NCI-H187 (cell line): ENCODE measurements at places on chromosomes 5 and 9.

GRCh38 chr5:80763211-80763610, 108.4 kb upstream of the DHFR start:
- no peak for DNase-seq

GRCh38 chr5:83145882-83146331, 68.6 kb downstream of the XRCC4 start:
- no peak for DNase-seq

- DNase-seq: no peak
These were observed 29.7 kb downstream of the PPP1R2B start for GRCh38 chr5:156879665-156880285.

GRCh38 chr9:81289622-81290021, 399.7 kb downstream of the TLE1 start:
- DNase-seq: no peak

DNA sequence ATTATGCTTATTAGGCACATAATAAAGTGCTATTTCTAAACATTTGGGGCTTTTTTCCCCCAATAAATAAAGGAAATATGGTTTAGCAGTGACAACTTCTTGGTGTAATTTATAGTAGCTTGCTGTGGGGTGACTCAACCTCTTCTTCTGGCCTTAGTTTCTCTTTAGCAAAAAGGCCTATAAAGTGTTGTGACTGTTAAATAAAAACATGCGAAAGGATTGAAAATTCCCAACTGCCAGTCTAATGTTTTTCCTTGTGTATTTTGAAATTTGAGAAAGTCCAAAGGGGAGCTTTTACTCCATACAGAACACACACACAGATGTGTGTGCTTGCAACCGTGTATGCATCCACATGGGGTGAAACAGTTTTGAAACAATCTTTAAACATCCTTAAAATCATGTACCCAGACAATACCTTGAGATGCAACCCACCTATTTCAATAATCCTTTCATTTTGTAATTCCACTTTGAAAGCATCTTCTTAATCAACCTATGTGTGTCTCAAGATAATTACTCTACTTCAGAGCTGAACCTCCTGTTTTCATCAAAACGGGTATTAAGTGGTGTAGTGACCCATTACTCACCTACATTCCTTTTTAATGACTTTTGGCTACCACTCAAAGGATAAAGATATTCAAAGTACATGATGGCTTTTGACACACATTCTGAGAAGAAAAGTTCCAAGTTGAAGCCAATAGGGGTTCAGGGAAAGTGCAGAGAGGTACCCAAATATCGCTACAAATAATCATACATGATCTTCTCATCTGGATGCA, 123.8 kb downstream of the DROSHA start:
- no peak for DNase-seq

GRCh38 chr5:177276886-177277285, 26.6 kb downstream of the RAB24 start:
- DNase-seq: no peak
